Fibroblast of skin of right quadriceps (primary cell): ENCODE measurements at places on chromosomes 5 and 9.

DNA sequence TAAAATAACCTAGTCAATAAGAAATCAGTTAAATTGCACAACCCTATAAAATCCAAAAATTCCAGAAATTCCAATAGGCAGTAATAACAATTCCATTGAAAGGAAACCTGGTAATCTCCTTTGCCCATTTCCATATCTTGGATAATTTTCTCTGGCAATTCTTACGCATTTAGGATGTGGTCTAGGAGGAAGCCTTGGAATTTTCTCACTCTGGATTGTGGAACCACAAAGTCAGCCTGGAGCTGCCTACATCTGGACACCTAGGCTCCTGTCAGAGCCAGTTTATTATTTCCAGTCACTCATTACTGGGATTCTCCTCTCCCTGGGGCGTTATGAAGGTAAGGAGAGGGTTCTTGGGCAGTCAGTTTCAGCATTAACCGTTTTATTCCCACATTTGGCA is 40.3 kb upstream of the GNE start:
- DNase-seq: peak; percentile 85

DNA sequence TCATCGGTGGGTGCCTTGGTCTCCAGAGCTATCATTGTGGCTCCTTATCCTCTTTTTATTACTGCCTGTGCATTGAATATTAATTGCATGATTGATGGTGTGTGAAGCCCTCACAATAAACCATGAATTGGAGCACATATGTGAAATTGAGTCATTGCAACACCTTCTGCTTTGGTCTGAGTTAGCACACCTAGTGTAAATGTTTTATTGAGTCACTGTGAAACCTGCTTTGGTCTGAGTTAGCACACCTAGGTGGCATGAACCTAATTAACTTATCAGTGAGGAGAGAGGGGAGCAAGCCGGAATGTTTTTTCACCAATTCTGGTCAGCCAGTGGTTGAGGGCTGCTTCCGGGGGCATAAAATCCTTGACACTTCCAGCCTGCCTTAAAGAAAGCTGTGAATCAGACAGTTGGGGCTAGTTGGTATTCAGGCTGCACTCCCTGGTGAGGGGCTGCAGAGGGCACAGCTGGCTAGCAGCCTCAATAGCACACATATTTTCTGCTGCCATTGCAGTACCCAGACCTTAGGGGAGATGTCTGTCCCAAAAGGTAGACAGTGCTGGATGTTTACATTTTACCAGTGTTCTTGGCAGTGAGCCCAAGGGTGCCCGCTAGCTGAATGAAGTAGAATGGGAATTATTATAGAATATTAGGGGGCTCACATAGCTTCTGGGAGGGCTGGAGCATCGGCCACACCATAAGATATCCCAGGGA is 76.5 kb upstream of the GOLM1 start:
- DNase-seq: no peak

GRCh38 chr5:17154211-17154996 is 63.0 kb upstream of the BASP1 start:
- DNase-seq: peak; percentile 86

DNA sequence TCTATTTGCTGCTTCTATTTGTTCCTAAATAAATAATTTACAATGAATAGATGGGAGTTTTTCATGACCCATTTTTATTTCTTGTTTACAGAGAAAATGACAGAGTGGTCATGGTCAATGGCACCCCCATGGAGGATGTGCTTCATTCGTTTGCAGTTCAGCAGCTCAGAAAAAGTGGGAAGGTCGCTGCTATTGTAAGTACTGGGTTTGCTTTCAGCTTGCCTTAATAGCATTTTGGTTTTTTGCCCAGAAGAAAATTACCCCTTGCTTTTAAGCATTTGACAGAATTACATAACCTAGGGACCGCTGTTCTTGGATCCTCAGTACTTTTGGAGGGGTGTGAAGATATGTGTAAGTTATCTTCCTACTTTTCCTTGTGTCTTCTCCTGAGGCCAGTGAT is 44.1 kb downstream of the TJP2 start:
- no peak for DNase-seq

DNA sequence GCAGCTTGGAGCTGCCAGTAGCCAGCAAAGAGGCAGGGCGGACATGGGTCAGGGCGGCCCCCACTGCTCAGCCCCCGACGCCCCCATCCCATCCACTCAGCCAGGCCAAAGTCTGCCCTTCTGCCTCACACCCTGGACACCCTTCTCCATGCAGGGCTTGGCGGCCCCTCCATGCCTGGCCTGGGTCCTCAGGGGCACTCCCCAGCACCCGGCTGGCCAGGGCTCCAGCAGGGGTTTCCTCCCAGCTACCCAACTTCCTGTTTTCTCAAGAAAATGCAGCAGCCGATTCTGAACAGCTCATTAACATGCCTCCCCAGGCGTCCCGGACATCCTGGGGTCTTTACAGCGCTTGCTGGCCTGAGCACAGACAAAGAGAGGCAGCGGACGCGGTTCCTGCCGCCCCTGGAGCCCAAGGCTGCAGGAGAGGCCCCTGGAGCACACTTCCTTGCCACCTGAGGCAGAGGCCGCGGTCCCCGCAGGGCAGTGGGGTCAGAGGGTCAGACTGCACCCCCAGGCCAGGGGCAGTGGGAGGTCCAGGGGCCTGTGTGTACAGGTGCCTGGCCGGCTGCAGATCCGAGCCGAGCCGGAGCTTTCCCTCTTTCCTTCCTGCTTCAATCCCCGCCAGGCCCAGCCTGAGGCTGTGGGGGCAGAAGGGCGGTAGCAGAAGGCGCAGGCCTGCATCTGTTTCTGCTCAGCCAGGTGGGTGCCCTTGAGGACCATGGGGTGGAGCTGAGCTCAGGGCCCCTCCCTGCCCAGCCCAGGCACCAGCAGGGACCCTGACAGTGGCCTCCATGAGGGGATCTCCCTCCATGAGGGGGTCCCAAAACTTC is 18.7 kb upstream of the NRARP start:
- no peak for DNase-seq

DNA sequence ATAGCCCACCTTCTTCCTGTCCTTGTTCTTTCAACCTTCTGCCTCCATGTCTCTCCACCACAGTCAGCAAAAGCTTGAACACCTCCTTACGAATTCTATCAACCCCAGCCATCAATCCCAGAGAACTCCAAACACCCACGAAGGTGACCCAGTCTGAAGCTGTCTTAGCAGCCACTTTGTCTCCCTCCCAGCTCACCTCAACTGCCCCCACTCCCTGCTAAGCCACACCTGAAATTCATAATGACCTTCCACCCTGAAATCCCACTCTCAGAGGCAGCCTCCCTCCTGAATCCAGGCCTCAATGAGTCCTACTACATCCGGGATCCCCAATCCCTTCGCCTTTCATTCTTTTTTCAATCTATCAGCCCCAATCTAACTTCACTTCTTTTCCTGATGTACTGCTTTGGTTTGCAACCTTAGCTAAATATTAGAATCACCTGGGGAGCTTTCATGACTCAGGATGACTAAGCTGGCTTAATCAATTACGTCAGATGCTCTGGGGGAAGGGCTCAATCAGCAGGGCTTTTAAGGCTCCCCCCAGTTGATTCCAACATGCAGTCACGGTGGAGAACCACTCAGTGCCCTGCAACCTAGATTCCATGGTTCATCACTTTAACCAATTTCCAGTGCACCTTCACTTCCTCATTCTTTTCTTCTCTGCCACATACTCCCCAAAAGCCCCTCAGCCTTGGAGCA is 32.2 kb downstream of the BHMT start:
- peak; percentile 72 for DNase-seq

- DNase-seq: no peak
These were observed 13.4 kb downstream of the FGD3 start for GRCh38 chr9:92960561-92961290.
